Breast epithelium (tissue), 4 donors: ENCODE measurements at places on chromosomes 12 and 14. TPM values are rescaled to one million over a fixed set of nuclear protein-coding genes. Genes with fewer than 3 reads are reported as not detected.

- no peak for DNase-seq
These were observed 370.6 kb downstream of the EGLN3 start for GRCh38 chr14:33580231-33580749.

- no peak for DNase-seq
These were observed 86.8 kb upstream of the PKP2 start for GRCh38 chr12:32983332-32983731.

- DNase-seq, result no peak
These were observed 207.4 kb downstream of the SYNE2 start for GRCh38 chr14:64060199-64060545.

DNA sequence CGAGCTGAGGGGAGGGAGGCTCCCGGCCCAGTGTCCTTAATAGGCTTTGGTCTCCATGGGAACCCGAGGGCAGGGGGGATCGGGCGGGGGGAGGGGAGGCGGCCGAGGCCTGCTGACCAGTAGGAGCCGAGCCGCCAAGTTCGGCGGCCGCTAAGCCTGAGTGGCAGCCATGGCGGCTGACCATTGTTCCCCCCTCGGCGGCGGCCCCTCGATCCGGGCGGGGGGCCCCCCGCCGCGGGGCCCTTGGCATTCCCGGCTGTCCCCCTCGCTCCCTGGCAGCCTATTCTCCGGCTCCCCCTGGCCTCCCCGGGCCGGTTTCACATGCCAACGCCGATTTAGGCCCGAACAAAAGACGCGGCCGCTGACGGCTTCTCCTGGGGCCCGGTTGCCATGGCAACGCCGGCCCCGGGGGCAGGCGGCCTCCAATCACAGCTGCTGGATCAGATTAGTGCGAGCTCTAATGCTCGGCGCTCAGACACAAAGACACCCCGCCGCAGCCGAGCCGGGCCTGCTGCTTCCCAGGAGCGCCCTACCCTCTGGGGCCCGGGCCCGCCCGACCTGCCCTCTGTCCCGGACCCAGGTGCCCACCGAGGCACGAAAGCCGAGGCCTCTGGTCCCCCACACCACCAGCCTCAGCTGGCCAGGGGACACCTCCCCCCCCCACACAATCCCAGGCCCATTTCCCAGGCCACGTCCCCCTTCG is 7.3 kb downstream of the MSI1 start:
- no peak for DNase-seq

The KRT5 gene
- 413 TPM for total RNA-seq
